ENCODE measurements at places on chromosomes 4 and X.

DNA sequence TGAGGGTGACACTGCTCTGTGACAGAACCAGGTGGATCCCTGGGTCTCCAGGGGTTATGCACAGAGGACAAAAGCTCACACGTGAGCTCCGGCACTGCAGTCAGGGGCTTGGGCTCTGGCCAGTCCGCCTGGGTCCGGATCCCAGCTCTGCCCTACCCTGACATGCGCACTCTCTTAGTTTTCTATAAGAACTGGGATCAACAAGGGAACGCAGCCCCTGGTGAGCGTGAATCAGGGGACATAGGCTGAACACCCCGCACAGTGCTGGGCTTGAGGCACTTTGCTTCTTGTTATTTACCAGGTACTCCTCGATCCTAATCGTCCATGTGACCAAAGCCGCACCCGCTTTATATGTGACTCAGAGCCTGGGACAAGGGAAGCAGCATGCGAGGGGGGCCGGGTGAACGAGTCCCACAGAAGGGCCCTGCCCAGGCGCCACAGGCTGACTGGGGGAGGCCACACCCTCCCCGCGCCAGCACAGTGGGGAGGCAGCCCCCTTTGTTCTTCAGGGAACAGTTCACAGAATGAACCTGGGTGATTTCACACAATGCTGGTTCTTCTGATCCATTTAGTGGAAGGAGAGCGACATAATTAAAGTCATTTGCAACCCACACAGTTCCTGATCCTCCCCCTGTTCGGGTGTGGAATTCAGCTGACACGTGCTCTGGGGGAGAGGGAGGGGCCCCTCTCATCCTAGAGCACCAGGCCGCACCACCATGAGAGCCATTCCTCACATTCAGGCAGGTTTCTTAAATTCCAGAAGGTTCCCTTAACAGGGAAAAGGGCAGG lies 55.5 kb downstream of the WFS1 start:
- peak; percentile 61 for DNase-seq

DNA sequence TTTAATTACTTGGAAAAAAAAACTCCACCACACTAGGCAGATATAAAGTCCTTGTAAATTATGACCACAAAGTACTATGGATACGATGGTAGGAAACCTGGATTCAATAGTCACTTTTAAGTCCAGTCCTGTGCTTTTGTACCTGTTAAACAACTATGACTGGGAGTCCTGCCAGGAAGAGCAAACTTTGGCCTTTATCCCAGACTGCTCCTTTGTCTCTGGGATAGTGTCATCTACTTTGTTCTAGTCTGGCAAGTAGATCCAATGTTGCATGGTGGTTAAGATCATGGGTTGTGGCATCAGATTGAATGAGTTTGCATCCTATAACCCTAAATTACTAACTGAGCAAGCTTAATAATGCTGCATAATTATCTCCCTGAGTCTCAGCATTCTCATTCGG lies 175.3 kb upstream of the FGF13 start:
- DNase-seq = peak; percentile 56

- no peak for DNase-seq
Measured at GRCh38 chrX:38859602-38860001, 58.3 kb downstream of the MID1IP1 start.

GRCh38 chr4:68995292-68995691 lies 43.7 kb upstream of the UGT2A3 start:
- no peak for DNase-seq

- peak; percentile 58 for DNase-seq
Measured at GRCh38 chrX:71214604-71215337, 8.3 kb upstream of the GJB1 start.

DNA sequence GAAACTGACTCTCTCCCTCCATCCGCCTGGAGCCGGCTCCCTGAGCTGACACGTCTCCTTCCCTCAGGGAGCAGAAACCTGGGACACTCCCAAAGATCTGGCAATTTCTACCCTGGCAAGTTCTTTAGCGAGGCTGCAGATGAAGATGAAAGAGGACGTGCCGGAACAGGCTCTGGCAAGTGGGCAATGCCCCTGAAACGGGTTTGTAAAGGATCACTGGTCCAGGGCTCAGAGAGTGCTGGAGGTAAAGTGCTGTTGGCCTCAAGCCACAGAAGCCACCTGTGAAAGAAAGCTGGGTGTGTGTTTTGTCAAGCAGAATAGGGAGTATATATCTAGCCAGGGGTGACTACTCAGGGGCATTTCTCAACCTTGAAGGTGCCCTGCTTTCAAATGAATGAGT lies 131.4 kb upstream of the ATP6AP2 start:
- no peak for DNase-seq

- DNase-seq = no peak
Measured at GRCh38 chr4:2443061-2443730, 24.4 kb downstream of the CFAP99 start.

- no peak for DNase-seq
Measured at GRCh38 chr4:82678051-82678450, 116.3 kb upstream of the TMEM150C start.

GRCh38 chrX:71621603-71622002 lies 3.3 kb upstream of the CXCR3 start:
- DNase-seq = no peak
